ENCODE measurements at places on chromosomes 5 and 9.

DNA sequence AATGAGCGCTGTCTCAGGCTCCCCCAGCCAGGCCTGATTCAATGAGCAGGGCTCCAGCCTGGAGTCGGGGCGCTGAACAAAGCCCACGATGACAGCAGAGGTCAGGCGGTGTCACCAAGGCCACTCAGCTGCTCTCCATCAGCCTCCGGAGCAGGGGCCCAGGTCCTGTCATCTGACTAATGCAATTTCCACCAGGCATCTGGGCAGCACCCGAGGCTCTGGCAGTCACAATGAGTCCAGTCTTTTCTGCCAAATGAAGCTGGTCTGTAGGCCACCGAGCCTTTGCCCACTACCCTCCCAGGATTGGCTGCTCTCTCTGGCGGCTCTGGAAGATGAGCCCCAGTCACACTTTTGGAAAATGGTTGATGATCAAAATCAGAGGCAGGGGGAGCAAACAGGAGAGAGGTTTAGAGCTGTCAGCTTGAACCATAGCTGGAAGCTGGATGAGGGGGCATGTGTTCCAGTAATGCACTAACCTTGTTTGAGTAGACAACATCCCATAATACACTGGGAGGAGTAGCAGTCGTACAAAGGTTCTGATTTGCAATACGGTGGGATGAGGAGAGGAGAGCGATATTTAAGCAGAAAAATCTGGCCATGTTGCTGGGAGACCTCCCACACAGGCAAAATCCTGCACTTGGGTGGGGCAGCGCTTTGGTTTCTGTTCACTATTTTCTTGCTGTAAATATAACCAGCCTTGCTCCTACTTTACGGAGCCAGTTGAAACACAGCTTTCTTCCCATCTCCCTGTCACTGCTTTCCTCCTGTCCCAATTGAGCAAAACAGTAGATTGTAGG lies 306.4 kb upstream of the PANK3 start:
- no peak for DNase-seq

- DNase-seq, result no peak
Observed at GRCh38 chr5:68720884-68721610, 372.8 kb upstream of the SLC30A5 start.

- DNase-seq, result no peak
Observed at GRCh38 chr9:133750982-133751649, 13.0 kb upstream of the SARDH start.

GRCh38 chr5:42811591-42812446 lies at the start of gene SELENOP:
Gene SELENOP, minus strand, starts transcription at chr5:42811892. Its CDS starts 3,539 bp downstream, at chr5:42808353.
- peak; percentile 73 for DNase-seq

DNA sequence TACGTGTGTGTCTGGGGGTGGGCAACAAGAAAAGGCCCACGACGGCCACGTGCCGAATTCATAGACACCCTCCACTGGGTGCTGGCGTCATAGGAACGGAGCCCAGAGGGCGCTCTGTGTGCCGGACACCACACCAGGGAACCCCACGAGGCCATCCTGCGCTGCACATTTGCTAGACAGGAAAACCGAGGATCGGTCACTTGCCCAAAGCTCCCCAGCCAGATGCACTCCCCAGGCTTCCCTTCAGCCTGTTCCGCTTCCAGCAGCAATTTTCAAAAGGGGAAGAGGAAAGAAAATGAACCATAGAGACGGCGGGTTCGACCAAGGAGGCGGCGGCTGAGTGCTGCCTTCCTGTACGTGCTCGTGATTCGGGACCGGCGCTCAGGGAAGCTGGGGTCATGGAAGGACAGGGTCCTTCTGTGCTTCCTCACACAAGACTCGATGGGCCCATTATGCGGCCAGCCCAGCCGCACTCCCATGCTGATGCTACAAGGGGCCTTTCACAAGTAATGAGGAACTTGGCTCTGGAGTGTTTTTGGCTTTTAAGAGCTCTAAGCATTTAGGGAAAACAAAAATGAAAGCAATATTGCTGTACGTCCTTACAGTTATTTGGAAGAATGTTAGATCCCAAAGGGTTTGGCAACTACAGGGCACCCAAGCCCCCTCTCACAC lies 124.6 kb upstream of the SARDH start:
- peak; percentile 44 for DNase-seq

GRCh38 chr9:82132024-82132423 lies 143.5 kb downstream of the SPATA31D1 start:
- no peak for DNase-seq

GRCh38 chr5:69467442-69468225 lies 25.0 kb upstream of the OCLN start:
- DNase-seq, result no peak

Measured in hippocampal formation (tissue), 2 donors.